Muscle of back (tissue), 13 donors: ENCODE measurements at places on chromosomes 5 and 9. TPM values are rescaled to one million over a fixed set of nuclear protein-coding genes. Genes with fewer than 3 reads are reported as not detected.
A peak's percentile ranks its signal among the peaks of the same experiment; 100 is the strongest.

DNA sequence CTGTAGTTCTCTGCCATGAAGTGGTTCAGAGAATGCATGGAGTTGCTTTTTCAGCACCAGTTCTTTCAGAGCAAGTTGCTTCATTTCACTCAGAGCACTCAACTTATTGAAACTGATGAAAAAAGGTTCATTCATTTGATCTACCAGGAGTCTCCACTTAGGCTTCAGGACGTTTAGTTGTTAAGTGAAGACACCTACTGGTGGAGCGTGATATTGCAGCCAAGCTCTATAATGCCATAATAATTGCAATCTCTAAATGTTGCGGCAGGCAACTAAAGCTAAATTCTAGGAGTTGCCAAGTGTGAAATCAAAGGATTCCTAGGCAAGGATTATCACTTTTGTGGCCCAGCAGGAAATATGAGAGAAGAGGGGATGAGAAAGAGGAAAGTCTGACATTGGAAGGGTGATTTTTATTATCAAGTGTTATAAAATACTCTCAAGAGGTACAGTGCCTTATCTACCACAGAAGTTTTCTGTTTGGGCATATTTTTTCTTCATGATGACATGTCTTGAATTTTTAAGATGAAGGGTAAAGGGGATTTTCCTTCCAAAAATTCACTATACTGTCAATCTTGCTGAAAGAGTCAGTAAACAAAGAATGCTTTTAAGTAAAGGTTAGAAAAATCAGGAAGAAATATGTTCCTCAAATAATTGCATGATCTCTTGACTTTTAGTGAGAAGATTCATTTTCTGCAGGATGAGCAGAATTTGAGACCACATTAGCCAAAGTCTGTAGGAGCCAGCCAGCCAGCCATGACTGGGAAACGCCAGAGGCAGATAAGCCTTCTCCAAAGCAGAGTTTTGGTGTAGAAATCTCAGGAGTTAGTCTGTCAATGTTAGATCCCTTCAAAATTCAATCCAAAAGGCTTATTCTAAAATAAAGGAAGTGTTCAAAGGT lies 83.4 kb downstream of the SH3PXD2B start:
- DNase-seq: no peak

MAMDC2 gene
- polyA plus RNA-seq: 7.6 TPM

- no peak for DNase-seq
Measured at GRCh38 chr5:178349625-178350353, 117.2 kb upstream of the PHYKPL start.

F2R gene
- polyA plus RNA-seq: 26.5 TPM

ENTREP1 gene
- polyA plus RNA-seq: 37.3 TPM

TPPP gene
- 5.1 TPM for polyA plus RNA-seq

- no peak for DNase-seq
Measured at GRCh38 chr5:41181691-41182564, 31.4 kb downstream of the C6 start.

LRRC19 gene
- not detected for polyA plus RNA-seq

DNA sequence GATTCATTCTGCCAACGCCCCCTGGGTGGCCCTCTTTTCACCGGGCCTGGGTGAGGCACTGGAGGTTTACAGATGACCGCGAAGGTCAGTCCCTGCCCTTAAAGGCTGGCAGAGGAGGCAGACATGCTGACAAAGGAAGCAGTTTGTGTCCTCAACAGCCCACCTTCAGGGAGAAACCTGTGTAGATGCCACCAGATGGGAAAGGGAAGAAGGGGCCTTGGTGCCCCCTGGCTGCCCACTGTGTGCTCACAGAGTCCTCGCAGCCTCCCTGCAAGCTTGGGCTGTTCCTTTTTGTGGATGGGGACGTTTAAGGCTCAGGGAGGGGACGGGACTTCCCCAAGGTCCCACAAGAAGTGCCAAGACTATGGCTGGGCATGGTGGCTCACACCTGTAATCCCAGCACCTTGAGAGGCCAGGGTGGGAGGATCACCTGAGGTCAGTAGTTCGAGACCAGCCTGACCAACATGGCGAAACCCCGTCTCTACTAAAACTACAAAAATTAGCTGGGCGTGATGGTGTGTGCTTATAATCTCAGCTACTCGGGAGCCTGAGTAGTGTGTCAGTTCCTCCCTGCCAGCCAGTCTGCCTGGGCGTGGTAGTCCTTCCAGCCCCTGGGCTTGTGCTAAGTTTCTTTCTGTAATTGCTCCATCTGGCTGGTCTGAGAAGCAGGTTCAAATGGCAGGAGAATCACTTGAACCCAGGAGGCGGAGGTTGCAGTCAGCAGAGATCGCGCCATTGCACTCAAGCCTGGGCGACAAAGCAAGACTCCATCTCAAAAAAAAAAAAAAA lies 36.2 kb downstream of the NEK6 start:
- no peak for DNase-seq

GRCh38 chr9:34256987-34257585 lies 72.0 kb downstream of the KIF24 start:
- no peak for DNase-seq

SLC36A2 gene
- 0.04 TPM for polyA plus RNA-seq

GRCh38 chr5:44661851-44662250 lies 146.9 kb upstream of the MRPS30 start:
- DNase-seq: no peak

GRCh38 chr5:72380492-72381274 lies 60.5 kb downstream of the PTCD2 start:
- DNase-seq: no peak

CDC20B gene
- 0.08 TPM for polyA plus RNA-seq

PTGER4 gene
- polyA plus RNA-seq: 4.2 TPM

DNA sequence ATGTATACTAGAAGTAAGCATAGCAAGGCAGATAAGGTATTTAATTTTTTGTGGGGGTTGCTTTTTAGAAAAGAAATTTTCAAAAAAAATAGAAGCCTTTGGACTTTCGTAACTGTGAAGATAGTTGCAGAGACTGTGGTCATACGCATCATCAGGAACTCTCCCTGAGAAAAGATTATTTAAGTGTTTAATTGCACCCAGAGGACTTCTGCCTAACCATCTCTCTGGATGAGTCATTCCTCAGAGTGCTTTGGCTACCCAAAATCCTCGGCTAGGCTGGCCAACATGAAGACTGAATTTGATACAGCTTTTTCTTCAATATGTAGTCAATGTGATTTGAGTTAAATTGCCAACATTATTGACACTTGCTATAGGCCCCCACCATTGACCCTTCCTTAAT lies 296.4 kb downstream of the TLR4 start:
- DNase-seq: no peak

RNF44 gene
- 27.0 TPM for polyA plus RNA-seq

DNA sequence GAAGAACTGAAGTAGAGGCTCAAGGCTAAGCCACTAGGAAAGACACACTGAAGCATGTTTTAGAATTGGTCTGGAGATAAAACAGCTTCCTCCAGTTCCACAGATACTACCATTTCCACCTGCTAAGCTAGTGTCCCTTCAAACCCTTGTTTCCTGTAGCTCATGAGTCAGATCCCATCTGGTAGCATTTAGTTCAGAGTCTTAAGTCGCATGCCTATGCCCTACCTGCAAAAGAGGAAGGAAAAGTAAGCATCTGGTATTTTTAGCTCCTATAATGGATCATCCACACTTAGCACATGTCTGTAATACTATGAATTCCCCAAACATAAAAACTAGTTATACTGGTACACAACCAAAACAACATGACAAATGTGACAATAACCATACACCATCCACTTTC lies 92.1 kb downstream of the CDKN2A start:
- DNase-seq: no peak

GRCh38 chr5:68454766-68455165 lies 239.2 kb downstream of the PIK3R1 start:
- DNase-seq: no peak

DNA sequence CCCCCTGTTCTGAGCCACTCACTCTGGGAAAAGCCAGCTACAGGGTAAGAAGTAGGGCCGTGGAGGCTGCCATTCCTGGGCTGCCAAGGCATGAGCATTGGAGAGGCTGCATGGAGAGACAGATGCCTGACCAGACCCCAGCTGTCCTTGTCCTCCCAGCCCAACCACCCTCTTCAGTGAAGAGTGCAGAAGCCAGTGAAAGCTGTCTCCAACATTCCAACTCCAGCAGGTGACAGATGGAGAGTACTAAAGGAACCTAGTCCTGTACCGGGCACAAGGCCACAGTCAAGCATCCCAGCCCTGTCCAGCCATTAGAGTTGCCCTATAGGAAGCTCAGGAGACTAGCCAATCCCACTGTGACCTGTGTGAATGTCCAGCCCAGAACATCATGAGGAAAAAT lies 165.1 kb downstream of the DIRAS2 start:
- no peak for DNase-seq

DNA sequence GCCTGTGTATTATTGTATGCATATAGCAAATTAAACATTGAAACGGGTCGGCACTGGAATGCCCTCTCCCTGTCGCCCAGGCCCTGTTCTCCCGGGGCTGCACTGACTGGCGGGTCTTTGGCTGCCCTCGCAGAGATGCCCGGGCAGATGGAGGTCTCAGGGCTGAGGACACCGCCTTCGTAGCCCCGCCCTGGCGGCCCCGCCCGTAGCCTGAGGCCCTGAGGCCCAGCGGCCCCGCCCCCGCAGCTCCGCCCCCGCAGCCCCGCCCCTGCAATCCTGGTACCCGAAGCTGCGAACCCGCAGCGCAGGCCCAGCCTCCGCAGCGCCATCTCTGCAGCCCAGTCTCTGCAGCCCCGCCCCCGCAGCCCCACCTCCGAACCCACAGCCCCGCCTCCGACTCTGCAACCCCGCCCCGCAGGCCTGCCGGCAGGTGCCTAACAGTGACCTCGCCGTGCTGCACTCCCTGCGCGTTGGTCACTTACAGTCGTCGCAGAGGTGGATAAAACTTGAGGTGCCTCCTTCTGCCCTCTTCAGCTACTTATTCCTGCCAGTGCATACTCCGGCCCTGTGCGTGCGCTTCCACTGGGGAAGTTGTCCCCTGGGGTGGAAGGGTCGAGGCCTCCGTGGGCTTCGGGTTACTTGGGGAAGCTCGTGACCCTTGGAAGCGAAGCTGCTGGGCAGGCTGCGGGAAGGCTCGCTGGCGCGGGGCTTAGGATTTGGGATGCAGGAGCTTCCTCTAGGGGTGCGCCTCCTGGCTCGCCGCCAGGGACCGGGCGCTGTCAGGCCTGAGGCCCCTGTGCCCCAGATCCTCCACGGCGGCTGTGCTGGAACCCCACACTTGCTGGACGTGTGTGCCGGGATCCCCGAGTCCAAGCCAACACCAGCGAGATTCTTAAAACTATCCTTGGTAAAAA lies 72.3 kb downstream of the ICE1 start:
- DNase-seq: no peak

GRCh38 chr9:97703437-97704344 lies 6.6 kb upstream of the XPA start:
- no peak for DNase-seq

SLC4A9 gene
- polyA plus RNA-seq: not detected

DNA sequence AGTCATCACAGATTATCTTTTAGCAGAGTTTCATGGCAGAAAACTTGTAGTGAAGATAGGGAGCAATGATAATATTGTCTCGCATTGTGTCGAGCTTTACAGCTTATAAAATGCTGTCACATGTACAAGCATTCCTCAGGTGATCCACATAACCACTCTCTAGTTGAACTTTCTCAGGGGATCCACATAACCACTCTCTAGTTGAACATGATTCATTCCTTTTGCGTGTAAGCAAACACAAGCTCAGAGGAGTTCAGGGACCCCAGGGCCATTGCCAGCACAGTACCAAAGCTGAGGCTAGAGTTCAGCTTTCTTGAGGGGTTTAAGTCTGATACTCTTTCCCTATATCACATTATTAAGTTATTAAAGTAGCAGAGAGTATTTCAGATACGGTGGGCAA lies 86.7 kb downstream of the CDH6 start:
- DNase-seq: no peak

DNA sequence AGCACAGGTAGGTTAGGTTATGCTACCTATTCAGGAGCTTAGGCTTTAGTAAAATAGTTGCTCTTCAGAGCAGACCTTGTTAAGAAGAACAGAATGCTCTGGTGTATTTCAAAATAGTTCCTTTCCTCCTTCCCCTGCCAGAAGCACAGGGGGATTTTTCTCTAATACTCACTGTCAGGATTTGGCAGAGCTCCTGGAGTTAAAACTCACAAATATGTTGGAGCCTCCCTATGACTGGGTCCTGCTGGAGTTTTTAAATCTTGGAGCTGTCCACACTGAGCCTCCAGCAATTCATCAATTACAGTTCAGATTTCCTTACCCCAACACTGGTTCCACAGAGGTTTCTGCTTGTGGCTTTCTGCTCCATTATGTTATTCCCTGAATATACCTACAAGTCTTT lies 1233.8 kb upstream of the WWC1 start:
- DNase-seq: peak; percentile 54

DNA sequence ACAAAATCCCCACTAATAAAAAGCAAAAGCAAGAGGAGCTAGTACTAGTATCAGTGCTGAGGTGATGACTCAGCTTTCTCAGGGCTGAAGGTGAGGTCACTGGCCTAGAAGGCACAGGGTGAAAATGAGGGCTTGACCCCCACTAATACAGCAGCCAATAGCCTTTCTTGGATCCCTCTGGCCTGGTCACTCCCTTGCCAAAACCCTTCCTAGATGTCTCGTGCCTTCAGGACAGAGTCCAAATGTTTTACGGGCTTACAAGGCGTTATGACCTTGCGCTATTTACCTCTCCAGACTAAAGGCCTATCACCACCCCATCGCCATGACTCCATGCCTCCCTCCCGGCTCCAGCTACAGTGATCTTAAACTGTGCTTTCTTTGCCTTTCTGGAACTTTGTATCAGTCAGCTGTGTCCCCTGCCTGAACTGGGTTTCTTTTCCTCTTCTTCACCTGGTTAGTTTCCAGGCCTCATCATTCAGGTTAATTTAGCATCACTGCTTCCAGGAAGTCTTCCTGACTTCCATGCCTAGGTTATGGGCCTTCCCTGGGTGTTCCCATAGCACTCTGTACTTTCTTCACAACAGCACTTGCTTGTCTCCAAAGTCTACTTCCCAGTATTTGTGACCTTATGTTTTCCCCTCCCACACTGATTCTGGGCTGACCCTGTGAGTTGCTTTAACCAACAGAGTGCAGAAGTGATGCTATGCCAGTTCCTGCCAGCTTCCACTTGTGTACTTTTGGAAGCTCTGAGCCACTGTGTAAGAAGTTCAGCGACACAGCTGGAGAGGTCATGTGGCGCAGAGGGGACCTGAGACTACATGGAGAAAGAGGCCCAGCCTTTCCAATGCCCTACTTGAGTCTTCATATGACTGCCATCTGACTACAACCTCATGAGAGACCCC lies 4.2 kb upstream of the DELE1 start:
- DNase-seq: peak; percentile 5

DNA sequence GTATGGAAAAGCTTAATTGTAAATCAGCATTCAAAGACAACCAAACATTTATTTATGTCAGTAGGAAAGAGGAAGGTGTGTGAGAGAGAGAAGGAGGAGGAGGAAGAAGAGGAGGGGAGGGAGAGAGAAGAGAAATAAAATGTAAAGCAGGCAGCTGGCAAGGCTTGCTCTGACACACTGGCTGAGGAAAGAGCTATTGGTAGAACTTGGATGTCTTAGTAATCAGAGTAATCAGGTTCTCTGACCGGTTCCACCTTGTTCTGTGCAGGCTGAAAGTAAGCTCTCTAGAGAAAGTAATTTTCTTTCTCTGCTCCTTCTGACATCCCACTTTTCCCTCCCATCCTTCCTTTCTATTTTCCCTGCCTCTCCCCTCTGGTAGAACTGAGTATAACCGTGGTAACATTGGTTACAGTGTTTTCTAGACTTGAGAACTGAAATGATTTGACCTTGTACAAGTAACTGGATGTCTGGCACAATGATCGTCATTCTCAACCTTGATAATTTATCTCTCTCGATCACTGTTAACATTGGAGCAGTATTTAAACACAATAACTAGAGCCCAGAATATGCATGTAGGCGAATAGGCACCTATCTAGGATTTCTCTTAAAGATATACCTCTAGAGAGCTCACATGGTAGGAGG lies 33.3 kb downstream of the TLE4 start:
- no peak for DNase-seq

DEPDC1B gene
- polyA plus RNA-seq: 4.3 TPM
